ENCODE measurements at places on chromosomes 5 and 9.

DNA sequence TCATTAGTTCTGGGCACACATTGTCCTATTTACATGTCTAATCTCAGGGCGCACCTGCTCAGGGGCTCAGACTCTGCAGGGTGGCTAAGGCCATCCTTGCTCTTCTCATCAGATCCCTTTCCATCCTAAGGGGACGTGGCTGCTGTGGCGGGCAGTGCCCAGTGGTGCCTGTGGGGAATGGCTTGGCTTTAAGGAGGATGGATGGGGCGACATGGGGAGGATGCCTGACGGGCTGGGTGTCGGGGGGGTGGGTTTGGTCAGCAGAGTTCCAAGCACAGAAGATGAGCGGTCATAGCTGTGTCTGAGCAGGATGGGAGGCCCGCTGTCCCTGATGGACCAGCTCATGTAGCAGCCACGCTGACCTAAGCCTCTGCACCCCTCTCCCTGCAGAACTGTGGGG lies 40.9 kb upstream of the SUSD3 start:
- no peak for DNase-seq

DNA sequence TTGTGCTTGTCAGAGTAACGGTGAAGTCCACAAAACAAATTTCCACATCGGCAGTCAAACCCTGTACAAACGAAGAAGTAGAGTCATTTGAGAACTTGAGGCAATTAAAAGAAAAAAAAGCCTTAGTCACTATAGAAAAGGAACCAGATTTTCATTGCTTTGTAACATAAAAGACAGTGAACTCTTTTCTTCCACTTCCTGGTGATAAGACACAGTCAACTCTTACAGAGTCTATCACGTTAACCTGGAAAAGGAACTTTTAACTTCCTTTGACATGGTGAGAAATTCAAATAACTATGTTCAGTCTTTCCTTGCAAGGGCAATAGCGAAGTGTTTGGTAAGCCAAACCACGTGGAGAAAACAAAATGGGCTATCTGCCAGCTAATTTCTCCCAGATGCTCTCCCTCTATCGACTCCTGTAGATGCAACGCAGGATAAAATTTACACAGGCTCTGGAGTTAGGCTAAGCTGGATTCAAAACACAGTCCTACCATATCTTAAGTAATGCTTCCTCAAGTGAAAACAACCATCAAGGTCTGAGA lies 8.9 kb downstream of the ZFAND5 start:
- DNase-seq = no peak

- DNase-seq = no peak
Measured at GRCh38 chr5:174501461-174502069, 222.8 kb upstream of the MSX2 start.

DNA sequence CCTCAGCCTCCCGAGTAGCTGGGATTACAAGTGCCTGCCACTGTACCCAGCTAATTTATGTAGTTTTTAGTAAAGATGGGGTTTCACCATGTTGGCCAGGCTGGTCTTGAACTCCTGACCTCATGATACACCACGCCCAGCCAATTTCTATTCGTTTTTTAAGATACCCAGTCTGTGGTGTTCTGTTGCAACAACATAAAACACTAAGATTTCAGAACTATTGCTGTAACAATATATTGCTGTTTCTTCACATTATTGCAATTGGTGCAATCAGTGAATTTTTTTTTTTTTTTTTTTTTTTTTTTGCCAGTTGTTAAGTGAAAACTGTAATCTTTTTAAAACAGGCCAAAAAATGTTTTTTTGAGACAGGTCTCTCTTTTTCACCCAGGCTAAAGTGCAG lies 9.9 kb downstream of the SRP19 start:
- no peak for DNase-seq

DNA sequence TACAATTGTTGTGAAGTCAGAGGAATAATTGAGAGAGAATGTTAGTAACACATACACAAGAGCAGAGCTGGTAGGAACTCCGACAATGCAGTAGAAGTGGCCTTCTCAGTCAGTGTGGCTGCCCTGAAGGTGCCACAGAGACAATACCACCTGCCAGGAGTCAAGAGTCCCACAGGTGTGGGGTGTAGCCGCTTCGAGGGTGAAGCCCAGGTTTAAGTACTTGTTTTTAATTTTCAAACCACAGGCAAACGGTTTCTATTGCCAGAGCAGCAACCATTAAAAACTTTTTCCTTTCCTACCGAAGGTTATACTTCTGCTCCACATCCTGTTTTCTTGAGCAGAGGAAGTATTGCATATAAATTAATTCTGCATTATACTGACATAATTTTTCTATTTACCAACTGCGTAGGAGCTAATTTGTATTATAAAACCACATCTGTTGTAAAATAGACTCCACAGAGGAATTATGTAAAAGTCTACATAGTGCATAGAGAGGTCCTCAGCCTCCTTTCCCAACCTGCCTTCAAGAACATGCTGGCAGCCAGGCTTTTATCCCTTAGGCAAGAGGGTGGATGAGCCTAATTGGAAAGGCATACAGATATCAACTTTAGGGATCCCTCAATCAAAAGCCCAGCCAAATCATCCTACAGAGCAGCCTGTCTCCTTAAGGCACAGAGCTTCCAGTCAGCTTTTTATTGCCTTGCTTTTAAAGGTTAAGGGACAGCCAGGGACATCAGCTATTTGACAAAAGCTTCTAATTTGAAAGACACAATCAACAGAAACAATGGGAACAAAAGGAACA lies 12.9 kb upstream of the ACTBL2 start:
- DNase-seq = no peak

GRCh38 chr5:120769312-120769872 lies 305.3 kb downstream of the PRR16 start:
- no peak for DNase-seq

DNA sequence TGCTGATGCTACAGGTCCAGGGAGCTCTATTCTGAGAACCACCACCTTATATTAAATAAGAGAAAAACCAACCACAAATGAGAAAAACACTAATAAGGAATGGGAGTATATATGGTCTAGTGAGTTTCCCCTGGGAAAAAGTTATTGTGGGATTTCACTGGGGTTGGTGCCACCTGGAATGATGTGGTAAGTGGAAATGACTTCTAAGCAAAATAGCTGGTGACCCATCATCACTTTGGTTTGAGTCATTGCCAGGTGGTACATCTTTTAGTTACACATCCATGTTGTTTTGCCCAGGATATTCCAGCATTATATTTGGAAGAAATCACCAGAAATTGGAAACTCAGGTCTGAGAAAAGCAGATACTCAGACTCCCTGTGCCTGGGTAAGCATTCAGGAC lies 437.3 kb downstream of the DTWD2 start:
- no peak for DNase-seq

DNA sequence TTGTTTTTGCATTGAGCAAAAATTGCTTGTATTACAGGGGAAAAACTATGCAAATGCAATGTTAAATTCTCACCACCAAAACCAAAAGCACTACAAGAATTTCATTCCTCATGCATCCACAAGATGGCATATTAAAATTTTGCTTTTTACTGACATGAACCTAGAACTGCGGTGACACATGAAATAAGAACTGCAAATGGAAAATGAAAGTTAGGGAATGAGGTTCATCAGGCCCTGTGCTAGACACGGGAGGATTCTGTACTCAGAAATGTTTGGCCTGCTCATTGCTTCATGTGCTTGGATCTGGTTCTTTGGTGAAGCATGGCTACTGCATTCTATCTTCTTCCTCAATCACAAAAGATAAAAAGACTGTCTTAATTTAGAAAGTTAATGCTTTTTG lies 9.1 kb upstream of the RFK start:
- no peak for DNase-seq

DNA sequence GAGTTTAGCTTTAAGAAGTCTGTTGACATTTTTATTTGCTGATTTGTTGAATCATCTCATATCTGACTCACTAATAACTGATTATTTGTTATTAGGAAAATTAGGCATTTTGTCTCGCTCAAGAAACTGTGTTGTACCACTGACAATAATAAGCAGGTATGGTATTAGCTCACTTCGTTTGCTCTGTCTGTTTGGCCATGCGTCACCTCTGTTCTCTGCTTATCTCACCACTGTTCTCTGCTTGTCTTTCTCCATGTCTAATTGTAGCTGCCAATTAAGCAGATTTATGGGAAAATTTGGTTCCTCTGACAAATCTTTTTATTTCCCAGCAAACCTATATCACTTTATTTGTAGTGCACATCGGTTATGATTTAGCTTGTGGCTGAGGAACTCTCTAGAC lies 138.9 kb downstream of the WDR41 start:
- no peak for DNase-seq

- no peak for DNase-seq
Measured at GRCh38 chr5:2335733-2336515, 415.6 kb downstream of the IRX2 start.

- no peak for DNase-seq
Measured at GRCh38 chr9:121893786-121894185, 199.3 kb downstream of the TTLL11 start.

DNA sequence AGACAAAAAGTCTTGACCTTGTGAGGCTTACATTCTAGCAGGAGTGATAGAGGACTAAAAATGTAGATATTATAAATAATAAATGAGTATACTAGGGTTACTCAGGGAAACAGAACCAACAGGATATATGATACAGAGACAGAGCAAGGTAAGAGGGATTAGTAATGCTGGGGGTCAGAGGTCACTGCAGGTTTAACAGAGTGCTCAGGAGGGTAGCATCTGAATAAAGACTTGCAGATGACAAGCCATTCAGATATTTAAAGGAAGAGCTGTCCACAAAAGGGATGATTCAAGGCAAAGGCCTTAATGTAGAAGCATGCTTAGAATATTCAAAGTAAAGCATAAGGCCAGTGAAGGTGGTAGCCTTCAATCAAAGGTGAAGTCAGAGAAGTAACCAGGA lies 65.6 kb upstream of the SEMA6A start:
- no peak for DNase-seq

- no peak for DNase-seq
Measured at GRCh38 chr9:110088099-110088498, 119.9 kb downstream of the C9orf152 start.

GRCh38 chr5:125153231-125153630 lies 406.8 kb upstream of the ZNF608 start:
- no peak for DNase-seq

DNA sequence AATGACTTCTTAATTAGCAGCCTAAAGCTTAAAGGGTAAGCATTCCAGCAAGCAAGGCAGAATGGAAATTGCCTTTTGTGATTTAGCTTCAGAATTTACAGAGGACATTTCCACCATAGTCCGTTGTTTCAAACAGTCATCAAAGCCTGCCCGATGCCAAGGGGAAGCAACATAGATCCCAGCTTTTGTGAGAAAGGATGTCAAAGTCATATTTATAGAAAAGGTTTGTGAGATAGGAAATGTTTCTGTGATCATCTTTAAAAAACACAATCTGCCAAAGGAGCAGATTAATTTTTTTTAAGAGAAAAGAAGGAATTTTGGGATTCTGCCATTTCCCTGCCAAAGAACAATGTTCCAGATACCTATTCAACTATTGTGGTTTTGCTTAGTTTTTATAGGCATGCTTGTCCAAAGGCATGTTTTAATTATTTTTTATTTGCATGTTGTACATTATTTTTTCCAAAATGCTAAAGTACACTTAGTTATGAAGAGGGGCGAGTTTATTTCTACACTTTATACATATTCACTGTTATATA lies 346.9 kb downstream of the ZNF608 start:
- no peak for DNase-seq

DNA sequence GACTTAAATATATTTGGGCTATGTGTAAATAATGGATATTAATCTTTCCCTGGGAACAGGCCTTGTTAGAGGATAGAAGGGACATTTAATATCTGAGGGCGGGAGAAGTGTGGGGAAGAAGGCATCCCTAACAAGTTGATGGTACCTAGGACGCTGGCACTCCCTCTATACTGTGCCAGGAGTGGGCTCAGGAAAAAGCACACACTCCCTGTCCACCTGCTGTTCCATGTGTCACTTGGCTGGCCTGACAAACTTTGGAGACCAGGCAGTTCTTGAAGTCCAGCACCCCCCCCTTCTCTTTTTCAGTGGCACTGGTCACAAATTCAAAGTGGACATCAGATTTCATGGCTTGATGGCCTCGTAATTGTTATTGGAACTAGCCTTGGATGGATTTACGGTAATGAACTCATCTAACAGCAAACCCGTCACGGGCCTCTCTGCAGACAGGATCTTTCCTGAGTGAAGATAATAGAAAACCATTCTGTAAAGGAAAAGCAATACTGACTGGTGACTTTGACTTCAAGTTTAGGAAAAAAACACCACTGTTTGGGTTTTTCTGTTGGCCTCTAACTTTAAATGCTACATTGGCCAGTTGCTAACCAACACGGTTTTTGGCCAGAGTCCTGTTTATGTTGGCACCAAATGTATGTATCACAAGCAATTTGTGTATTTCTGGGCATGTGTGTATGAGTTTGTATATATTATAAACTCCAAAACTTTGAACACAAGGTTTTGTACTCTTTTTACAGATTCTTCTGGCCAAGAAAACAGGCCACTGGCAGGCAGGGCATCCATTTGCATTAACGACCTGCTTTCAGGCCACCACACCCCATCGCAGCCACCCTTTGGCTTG lies 552.6 kb downstream of the CCDC171 start:
- no peak for DNase-seq

- DNase-seq = no peak
Measured at GRCh38 chr9:3708751-3709150, 182.9 kb upstream of the RFX3 start.

GRCh38 chr9:76855015-76855414 lies 50.9 kb downstream of the PRUNE2 start:
- DNase-seq = no peak

- DNase-seq = no peak
Measured at GRCh38 chr5:133457439-133458355, 154.6 kb downstream of the FSTL4 start.

DNA sequence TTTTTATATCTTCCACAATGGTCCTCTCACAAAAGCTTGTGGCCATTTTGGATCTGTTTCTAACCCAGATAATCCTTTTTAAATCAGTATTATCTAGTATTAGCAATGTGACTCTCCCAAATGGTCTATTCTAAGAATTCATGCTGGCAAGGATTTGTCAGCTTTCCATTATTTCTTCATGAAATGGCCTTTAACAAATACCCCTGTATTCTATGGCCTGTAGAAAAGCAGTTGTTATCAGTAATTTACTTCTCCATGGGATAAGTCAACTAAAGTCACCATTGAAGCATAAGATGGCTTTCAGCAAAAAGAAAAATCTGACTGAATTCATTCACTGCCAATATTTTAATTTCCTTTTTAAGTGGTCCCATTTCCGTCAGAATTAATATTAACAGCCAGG lies 346.4 kb upstream of the FAM174A start:
- DNase-seq = no peak

DNA sequence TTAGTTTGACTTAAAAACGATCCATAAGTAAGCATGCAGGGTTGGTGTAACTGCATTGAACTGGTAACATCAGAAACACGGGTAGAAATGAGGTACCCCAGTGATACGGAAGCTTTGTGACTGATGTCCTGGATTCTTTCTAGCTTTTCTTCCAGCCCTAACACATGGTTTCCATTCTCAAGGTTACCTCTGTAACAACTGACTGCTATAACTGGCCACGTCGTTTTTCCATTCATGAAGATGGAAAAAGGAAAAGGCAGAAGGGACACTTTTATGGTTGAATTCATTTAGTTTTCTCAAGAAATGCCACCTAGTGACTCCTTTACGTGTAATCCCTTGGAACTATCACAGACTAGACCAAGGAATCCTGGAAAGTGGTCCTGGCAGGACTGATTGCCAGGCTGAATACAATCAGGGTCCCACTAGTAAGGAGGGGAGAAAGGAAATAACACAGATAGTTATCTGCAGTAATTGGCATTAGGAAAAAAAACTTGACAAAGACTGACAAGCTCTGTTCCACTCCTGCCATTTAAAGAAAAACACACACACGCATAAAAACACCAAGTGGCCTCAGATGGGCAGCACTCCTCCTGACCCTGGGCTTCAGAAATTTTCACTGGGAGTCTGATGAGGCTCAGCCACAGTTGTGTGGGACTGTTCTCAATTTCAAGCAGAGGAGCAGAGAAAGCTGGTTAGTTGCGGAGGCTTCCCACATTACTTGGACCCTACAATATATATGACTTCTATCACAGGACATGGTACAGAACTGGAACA lies 77.5 kb upstream of the ZNF169 start:
- no peak for DNase-seq

All from cortex of kidney (tissue), 1 donor.